H54 (cell line): ENCODE measurements at places on chromosomes 4 and X.

DNA sequence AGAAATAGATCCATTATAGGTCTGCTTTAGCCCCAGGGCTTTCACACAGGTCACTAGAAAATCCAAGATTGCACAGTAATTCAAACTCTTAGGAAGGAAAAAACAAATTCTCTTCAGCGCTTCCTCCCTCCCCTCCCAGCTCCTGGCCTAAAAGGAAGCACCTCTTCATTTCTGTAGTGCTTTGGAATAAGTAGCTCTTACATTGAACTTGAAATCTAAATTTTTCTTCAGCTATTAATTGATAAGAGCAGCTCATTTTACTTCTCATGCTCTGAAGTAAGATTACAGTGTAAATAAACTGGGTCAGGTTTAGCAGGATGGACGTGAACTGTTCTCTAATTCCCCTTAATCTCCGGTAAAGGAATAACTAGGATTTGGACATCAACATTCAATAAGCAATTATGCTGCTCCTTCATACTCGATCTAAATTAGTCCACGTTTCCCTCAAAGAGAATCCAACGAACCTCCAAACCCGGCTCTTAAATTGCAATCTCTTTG is 10.9 kb upstream of the SEL1L3 start:
- DNase-seq, result no peak

GRCh38 chrX:104295636-104296035 is 40.9 kb upstream of the ESX1 start:
- no peak for DNase-seq

DNA sequence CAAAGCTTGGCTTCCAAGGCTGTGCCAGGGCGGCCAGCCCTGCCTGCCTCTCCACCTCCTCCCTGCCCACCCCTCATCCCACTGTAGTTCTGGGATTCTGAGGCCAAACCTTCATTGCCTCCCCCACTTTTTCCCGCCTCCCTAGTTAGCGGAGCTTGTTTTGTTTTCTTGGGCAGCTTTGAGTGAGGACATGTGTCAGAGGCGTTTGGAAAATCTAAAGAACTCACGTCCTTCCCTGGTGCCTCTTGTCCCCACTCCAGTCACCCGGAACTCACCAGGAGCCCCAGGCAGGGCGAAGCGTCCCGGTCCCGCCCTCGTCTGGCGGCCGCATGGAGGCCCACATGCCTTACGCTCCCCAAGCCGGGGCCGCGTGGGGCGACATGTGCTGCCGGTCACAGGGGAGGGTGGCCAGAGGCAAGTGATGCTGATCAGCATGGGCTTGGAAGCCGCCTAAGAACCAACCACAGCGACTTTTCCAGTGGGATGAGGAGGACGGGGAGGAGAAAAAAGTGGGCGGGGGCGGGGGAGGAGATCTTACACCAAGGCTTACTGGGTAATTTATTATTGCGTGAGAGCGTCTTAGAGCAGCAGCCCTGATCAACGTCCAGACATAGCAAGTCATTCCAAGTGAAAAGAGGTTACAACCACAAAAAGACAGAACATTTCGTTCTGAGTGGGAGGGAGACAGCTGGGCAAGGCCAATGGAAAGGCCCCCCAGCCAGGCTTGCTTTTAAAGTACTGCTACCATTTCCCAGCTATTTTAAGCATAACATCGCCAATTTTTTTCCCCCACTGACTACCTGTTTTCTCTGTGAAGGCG is 48.5 kb downstream of the PRPS1 start:
- peak; percentile 44 for DNase-seq

DNA sequence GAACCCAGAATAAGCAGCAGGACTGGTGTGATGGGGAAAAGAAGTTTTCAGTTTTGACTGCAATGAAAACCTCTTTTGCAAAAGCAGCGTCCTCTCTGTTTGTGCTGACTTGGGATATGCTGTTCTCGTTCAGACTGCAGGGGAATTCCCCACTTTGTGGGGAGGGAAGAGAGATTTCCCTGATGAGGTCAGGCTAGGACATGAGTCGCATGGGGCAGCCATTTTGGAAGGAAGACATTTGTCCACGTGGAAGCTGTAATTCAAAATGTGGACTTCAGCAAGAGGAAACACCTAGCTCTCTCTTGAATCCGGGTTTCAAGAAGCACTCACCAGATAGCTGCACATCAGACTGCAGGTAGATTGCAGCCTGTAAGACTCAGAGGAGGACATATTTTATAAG is 39.3 kb downstream of the ING2 start:
- DNase-seq, result no peak

- no peak for DNase-seq
Observed at GRCh38 chrX:113833096-113834055, 750.5 kb upstream of the HTR2C start.

- DNase-seq, result no peak
Observed at GRCh38 chr4:15901007-15901406, 37.5 kb downstream of the FGFBP1 start.

- DNase-seq, result no peak
Observed at GRCh38 chr4:38949411-38950051, 81.9 kb downstream of the FAM114A1 start.

DNA sequence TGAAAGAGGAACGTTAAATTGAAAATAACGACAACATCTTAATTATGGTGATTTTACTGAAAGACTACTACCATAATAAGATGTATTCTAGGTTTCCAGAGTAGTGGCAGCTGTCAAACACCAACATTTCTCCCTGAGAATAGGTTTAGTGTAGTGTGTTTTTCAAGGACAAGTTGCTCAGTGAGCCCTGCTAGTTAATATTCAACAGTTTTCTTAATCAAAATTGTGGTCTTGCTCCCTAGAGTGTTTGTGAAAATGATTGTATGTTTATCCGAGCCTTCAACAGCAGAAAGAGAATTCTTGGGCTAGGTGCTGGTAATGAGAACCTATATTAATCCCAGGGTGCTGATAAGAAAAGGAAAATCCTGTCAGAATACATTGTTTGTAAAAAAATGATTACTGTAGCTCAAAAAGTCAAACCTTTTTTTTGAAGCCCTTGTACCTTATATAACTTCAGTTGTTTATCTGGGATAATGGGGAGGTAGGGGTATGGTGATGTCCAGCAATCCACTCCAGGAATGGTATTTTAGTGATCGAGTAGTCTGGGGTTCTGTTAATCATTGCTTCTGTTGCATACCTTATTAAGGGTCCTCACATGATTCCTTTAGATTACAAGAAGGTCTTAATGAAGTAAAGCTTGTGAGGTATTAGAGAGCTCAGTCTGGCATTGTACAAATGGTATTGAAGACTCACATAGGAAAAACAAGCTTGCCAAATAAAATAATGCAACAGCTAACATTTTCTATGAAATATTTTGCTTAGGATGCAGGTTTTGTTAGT is 110.7 kb downstream of the CCSER1 start:
- DNase-seq, result no peak

- no peak for DNase-seq
Observed at GRCh38 chr4:66949419-66949818, 595.9 kb downstream of the CENPC start.

- DNase-seq, result no peak
Observed at GRCh38 chr4:165248102-165248501, 40.7 kb downstream of the KLHL2 start.

DNA sequence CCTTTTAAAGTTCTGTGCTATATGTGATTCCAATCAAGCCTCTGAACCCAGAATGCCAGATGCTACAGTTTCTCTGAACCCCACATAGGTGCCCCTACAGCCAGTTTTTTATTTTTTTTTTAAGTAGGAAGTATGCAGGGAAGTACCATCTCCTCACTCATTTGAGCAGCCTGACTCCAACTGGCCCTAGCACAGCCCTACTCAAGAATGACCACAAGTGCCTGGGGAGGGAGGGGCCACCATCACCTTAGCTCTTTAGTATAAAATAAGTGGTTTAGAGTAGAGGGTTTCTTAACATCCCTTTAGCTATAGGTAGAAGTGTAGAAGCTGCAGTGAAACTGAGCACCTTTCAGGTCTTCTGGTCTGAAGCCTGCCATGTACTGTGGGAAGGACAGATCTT is 14.4 kb downstream of the MSN start:
- DNase-seq, result no peak

DNA sequence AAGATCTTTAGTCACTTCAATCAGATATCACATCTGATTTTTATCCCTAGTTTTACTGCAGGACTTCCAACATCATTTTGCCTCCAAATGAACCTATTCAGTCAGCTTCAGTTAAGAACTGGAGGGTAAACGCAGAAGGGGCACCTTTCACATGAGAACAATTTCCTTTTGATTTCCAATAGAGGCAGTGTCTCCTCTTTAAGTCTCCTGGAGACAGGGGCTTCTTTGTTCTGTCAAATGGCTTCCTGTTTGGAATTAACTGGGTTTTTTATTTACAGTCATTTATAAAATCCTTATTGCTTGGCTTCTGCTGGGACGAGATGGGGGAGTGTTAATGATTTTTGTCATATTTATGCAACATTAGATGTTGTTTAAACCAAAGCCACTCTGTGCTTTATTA is 164.0 kb downstream of the STK32B start:
- DNase-seq, result no peak

DNA sequence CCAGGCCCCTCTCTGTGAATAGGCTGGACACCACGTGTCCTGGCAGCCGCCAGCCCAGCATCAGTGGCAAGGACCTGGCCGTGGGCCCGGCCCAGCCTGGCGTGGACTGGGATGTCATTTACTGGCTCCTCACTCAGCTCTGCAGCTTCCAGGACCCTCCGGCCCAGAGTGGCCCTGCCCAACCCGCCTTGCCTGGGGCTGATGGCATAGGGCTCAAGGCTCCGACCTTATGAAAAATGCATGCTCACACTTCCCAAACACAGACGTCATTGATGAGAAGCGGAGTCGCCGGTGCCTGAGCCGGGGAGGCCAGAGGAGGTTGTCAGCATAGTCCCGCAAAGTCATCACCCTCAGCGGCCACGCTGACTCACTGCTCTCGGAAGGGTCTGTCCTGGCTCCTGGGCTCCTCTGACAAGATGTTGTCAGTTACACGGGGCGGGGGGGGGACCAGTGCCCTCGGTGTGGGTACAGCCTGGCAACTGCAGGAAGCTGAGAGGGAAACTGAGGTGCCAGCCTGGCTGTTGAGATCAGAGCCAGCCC is 14.3 kb downstream of the CFAP99 start:
- DNase-seq, result peak; percentile 53

DNA sequence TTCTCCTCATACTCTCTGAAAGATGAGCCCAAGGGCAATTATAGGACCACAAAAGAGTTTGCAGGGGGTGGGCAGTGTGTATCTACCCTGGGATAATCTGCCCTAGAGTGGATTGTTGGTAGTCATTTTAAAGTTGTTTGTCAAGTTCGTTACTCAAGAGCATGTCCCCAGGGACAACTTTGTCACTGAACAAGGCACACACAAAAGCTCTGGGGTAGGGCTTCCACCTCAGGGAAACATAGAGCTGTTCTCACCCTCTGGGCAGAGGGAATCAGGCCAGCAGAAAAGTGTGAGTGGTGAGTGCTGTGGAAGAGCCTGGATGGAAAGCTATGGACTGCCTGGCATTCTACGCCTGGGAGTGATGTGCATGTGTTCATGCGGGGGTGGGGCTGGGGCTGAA is 23.3 kb upstream of the LEF1 start:
- DNase-seq, result no peak

- DNase-seq, result no peak
Observed at GRCh38 chrX:10902001-10902400, 209.1 kb upstream of the HCCS start.

- no peak for DNase-seq
Observed at GRCh38 chrX:79704325-79704724, 310.2 kb upstream of the TBX22 start.

DNA sequence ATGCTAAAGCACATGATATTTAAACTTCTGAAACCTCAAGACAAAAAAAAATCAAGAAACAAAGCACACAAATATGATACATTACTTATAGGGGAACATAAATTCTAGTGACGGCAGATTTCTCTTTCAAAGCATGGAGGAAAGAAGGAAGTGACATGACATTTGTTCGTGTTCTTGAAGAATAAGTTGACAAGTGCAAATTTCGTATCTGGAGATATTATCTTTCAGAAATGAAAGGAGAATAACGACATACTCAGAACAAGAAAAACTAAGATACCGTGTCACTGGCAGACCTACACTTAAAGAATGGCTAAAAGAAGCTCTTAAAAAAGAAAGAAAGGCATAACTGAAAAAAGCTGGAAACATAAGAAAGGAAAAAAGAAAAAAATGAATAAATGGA is 16.6 kb downstream of the CENPVL2 start:
- DNase-seq, result no peak

DNA sequence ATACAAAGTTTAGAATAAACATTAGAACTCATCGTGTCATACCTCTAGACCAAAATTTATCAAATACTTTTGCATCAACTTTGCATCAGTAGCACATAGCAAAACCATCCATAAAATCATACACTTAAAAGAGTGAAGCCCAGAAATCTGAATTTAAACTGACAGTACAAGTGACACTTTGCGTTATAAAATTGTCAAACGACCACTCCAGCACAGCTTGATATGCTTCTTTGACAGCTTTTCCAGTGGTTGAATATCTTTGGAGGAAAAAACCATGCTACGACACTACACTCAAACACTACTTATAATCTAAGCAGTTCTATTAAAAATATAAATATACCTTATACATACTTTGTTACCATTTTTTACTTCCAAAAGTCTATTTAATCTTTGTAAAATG is 1644.4 kb downstream of the STIM2 start:
- no peak for DNase-seq
